ENCODE measurements at places on chromosomes 12 and 14.

DNA sequence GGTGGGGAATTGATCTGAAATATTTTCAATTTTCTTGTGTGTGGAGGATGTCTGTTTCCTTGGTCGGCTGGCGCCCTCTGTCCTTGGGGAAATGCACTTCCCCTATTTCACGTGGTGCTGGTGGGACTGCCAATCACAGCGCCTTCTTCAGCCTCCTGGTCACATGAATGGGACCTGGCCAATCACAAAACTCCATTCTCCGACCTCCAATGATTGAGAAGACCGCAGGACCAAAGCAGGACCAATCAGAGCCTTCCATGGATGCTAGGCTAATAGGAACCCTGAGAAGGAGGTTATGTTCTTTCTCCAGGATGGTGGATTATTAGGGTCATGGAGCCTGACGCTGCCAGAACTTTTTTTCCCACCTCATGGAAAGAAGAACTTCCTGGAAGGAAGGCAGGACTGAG, 188.7 kb downstream of the TTC8 start:
- no peak for DNase-seq

GRCh38 chr14:35050652-35051051, 4.6 kb downstream of the FAM177A1 start:
- DNase-seq, result no peak

DNA sequence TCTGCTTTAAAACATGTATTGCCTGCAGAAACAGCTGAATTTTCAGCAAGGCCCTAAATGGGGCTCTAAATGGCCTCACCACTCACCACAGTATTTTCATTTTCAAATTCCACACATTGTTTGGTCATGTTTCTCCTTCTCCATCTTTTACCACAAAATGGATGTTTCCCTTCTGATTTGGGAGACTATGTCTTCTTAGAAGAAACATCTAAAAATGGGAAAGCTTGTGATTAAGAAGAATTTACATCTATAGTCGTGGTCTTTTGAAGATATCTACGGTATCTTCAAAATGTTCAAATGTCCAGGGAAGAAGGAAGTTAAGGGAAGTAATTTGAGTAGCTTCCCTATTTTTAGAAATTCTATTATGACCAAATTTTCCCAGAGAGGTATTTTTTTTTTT, 20.7 kb upstream of the TUBA1C start:
- DNase-seq, result no peak

DNA sequence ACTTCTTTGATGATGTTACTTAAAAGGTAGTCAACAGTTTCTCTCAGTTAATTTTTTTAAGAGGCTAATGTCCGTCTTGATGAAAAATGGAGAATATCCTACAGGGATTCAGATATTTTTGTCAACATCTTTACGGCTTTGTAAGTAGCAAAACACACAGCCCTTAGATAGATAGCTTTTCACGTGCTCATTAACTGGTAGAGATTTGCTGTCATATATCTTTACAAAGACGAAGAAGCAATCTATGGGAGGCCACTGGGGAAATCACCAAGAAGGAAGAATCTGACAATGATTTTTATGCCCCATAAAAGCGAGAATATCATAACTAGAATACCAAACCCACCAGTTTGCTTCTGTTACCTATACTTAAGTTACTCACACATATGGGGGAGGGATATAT, 121.2 kb downstream of the SLC2A13 start:
- no peak for DNase-seq

GRCh38 chr12:102763061-102763460, 154.0 kb downstream of the PAH start:
- DNase-seq, result no peak

DNA sequence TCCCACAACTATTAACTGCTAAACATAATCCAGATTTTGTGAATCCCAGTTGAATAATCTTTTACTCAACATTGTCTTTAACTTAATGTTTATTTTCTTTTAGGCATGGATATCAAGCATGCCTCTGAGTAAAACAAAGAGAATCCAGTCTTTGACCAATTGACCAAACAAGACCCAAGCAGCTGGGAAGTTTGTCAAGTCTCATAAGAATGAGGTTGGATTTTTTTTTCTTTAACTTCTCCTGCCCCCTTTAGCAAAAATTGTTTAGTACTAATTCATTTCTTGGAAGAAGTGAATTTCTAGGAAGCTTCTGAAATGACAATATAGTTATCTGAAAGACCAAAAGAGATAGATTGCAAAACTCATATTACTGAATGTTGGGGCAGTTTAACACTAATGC, 89.9 kb downstream of the OTOGL start:
- no peak for DNase-seq

GRCh38 chr14:74771399-74771798, 8.3 kb downstream of the YLPM1 start:
- no peak for DNase-seq

- DNase-seq, result no peak
Measured at GRCh38 chr12:93447555-93448290, 6.0 kb upstream of the UBE2N start.

DNA sequence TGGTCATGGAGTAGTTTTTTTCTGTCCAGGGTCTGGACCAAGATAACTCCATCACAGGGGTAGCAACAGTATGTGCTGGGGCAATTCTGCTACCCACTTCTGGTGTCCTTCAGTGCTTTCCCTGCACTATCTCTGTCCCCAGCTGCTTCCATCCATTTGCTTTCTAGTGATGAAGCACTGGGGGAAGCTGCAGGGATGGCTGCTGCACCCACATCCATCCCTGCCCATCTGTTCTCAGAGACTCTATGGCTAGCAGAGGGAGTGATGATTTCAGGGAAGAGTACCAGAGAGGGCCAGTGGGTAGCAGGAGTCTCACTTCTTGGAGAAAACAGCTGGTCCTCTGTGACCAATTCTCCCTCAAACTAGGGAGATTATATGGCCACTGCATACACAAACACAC, 44.1 kb downstream of the ETV6 start:
- DNase-seq, result peak; percentile 30

DNA sequence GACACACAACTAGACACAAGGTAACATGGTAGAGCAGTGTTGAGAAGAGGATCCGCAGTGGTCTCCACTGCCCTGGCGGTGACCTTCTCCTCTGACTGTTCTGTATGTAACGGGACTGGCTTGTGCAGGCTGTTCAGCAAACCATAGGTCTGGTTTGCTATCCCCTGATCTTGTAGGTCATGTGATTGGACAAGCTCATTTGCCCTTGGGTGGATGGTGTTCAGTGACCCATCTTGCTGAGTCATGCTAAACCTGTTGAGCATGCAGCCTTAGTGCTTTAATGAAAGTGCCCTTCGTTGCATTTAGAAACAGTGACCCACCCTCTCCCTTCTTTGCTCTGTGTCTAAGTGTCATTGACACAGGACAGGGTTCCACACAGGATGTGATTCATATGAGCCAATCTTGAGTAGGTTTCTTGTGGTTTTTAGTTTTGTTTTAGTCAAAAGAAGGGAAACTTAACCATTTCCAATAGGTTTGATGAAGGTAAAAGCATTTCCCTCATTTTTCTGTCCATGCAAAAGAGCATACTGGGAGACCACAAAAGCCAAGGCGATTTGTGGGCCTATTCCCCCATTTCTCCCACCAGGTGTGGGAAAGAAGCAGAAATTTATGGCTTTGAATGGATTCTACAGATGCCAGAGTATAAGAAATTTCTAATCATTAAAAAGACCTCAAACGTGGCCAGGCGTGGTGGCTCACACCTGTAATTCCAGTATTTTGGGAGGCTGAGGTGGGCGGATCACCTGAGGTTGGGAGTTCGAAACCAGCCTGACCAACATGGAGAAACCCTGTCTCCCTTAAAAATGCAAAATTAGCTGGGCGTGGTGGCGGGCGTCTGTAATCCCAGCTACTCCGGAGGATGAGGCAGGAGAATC, 32.6 kb upstream of the HIF1A start:
- no peak for DNase-seq

DNA sequence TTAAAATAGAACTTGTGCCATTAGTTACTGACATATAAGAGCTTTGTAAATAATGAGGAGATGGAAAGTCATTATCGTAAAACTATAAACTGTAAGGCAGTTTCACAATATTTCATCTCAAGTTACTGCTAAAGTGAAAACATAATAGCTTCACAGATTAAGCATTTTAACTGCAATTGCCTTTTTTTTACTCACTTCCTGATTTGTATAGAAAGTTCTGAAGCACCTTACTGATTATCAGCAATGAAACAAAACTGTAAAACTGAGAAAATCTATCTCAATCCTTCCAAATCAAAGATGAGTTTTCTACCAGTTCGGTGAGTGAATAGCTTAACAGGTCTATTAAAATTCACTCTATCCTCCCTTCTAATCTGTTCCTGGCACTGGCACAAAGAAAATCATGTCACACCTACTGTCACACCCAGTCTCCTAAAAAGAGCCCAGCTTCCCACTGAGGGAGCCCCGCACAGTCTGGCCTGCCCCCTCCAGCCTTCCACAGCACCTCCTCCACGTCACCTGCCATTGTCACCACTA, 161.4 kb upstream of the ABCD2 start:
- DNase-seq, result no peak

DNA sequence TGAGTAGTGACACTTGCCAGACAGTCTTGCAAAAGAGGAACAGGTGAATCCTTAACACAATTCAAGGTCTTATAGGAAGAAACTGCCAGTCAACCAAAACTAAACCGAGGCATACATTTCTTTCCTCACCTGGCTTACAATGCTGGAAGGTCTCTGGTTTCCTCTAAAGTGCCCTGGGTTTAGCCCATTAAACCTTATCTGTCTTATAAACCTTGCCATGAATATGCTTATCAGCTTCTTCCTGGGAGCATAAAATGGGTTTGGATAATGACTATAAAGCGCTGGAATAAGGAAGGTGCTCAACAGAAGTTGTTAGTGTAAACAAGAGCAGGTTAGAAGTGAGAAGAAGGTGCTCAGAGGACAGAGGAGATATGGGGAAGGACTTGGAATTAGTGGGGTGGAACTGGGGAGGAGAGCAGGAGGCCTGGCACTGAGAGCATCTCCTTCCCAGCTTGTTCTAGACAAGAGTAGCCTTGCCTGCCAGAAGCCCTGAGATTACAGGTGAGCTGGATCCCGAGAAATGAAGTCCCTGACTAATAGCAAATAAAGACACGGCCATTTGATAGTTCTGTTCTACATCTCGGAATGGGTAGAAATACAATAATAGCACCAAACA, 14.1 kb upstream of the GPRC5A start:
- no peak for DNase-seq

- DNase-seq, result no peak
Measured at GRCh38 chr12:59695379-59695778, 99.5 kb downstream of the SLC16A7 start.

DNA sequence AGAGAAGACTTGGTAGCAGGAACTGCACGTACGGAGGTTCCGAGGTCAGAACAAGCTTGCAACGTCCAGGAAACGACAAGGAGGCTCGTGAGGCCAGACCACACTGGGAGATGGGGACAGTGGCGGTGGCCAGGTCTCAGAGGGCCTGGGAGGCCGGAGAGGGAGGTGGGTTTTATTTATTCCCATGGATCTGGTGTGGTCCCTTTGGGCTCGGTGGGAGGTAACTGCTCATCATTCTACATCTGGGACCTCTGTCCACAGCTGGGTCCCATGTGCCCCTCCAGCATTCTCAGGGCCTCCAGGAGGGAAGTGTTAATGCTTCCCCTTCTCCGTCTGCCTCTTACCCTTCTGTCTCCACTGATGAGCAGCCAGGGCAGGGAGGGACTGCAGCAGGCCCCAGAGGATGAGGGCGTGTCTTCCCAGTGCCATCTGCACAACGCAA, 35.7 kb upstream of the NCOR2 start:
- peak; percentile 48 for DNase-seq

DNA sequence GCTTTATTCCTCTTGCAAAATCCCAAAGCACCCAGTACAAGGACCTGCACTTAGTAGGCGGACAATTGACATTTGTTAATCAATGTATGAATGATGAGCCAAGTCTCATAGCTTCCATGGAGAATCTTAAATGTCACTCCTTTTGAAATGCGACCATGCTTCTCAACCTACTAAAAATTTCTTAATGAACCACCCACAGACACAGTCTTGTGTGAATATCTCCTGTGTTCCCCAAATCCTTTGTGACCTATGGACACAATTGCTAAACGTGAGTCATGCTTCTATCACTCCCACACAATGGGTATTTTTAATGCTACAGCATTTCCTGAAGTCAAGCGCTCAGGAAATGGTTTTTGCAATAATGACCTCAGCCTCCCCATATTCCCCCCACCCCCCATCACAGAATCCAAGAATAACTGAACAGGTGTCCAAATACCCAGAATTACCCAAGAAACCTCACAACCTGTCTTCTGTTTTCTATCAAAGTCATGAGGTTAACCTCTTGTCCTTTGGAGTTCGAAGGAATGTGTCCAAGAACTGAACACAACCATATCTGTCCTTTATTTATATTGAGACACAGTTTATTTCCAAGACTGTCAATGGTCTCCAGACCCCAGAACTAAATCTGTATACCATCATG, 163.6 kb upstream of the PLEKHG7 start:
- no peak for DNase-seq

DNA sequence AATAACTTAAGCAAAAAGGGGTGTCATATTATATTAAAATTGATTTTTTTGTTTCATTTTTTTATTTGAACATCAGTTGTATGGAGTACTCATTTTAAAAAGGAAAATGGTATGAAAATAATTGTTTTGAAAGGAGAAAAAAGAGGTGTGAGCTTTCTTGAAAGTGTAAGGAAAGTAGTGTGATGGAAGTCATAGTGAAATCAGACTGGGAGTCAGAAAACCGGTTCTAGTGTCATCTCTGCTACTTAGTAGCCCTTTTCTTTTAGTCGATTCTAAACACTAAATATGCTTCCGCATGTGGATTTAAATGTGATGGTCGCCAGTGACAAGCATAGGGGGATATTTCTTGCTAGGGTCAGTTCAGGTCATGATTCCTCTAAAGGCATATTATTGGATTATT, 1.8 kb upstream of the DYRK2 start:
- no peak for DNase-seq

- peak; percentile 38 for DNase-seq
Measured at GRCh38 chr14:80587096-80587724, 354.3 kb downstream of the CEP128 start.

GRCh38 chr14:32939254-32940065, 781 bp downstream of the NPAS3 start:
- DNase-seq, result peak; percentile 4

- no peak for DNase-seq
Measured at GRCh38 chr14:38291681-38292467, 36.0 kb upstream of the CLEC14A start.

GRCh38 chr12:27624586-27624985, 71.7 kb upstream of the REP15 start:
- no peak for DNase-seq

DNA sequence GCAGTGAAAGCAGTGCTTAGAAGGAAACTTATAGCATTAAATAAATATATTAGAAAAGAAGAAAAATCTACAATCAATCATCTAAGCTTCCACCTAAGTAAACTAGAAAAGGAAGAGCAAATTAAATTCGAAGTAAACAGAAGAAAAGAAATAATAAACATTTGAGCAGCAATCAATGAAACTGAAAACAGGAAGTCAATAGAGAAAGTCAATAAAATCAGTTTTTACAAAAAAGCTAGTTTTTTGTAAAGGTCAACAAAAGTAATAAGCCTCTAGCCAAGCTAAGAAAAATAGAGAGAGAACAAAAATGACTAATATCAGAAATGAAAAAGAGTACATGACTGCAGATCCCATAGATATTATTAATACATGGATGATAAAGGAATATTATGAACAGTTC, 34.2 kb upstream of the KTN1 start:
- no peak for DNase-seq
